ENCODE measurements at places on chromosomes 11 and 22.

DNA sequence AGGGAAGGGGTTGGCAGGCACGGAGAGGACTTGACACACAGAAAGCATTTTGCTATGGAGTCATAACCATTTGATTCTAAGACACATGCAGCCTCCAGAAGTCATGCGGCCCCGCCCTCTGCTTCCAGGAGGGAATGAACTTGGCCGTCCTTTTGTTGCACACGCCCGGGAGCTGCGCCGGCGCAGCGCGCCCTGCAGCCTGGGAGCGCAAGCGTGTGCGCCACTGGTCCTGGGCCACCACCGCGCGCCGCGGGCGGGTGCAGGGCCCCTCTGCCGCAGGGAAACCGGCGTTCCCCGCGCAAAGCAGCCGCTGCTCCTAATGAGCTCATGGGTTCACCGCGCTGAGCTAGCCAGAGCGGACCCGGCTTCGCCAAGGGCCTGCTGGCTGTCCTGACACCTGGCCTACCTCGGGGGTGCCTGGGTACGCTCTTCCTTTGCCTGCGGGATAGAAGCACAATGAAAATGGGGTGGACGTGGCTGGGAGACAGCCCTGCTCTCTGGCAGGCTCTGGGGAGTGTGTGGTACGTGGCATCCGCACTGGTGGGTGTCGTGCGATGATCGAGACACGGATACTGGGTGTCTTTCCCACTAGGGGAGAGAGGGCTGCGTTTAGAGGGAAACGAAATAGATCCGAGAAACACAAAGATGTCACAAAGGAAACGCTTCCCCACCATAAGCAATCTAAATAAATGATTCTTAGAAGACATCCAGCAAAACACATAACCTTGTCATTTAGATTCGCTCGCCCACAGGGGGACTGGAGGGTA lies 669 bp downstream of the MICAL3 start:
- DNase-seq = peak; percentile 90

- peak; percentile 51 for DNase-seq
Measured at GRCh38 chr11:44205836-44206235, 104.1 kb downstream of the ALX4 start.

GRCh38 chr11:71322192-71322735 lies 69.9 kb upstream of the SHANK2 start:
- DNase-seq = no peak

DNA sequence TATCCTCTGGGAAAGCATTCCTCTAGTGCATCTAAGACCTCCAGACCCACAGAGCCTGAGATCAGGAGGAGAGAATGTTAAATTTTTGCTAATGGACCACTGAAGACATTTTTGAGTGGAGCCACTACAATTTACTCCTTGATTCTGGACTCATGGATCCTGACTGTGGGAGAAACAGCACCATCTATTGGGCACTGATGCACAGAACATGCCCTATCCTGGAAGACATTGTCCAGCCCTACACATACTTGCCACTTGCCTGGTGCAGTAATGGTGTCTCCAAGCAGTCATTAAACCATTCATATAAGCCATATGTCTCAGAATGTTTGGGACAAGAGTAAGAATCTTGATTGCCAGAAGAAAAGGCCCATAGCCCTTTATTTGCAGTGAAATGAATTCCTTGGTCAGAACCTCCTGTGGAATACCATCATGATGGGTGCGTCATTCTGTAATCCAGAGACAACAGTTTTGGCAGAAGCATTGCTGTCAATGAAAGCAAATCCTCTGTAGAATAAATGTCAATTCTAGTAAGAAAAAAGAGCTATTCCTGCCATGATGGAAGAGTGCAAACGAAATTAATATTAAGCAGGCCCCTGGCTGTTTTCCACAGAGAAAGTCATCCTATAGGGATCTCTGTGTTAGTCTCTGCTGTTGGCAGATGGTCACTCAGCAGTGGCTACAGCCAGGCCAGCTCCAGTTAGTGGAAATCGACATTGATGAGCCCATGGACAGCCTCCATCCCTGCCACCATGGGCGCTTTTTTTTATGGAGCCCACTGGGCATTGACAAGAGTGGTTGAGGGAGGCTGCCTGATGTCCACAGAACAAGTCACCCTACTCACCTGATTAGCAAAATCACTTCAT lies 43.5 kb downstream of the GGTLC2 start:
- DNase-seq = peak; percentile 84

DNA sequence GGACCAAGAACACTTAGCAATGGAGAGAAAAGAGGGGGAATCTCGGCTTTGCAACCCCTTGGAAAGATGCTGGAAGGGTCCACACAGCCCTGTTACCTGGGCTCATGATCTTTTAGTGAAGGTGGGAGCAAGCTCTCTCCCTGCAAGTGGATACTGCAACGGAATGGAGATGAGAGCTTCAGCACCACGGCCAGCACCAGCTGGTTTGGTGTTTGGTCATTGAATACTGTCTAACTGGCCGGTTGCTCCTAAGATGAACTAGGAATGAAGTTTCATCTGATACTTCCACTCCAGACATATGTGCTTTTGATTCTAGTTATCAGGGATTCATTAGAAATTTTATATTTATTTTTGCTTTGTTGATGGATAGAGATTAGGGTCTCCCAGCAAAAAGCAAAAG lies 16.3 kb downstream of the HTR3A start:
- DNase-seq = peak; percentile 57

DNA sequence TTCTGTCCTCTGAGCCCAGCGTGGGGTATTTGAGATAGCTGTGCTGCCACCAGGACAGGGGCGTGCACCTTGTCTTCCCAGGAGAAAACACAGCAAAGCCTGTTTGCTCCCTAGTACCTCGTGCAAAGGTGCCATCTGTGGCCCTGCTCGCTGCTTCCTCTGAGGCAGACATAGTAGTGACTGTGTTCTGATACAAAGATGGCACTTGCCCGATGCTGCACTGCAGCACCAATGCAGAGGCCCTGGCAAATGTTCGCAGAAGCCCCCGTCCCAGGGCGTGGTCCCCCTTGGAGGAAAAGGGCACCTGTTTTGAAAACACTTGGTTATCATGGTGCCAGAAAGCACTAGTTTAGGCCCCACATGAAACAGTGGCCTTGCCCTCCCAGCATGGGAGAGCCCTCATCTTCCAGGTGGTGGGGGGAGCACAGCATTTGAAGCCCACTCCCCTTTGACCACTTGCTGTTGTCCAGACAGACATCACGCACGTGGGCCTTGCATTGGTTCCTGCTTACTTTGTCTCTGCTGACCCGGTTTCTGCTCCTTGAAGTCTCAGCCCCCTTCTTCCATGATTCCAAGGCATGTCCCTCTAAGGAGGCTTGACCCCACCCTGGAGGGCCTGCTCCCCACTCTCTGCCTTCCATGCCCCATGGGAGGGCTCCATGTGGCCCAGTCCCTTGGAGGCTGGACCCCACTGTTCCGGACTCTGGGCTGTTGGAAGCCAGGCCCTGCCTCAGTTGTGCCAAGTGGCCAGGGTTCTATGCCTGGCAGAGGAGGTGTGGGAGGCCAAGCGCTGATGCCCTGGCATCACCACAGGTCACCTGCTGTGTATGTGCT lies 109.4 kb downstream of the KCNQ1OT1 start:
- no peak for DNase-seq

All from adipocyte (in vitro differentiated cells).